ENCODE measurements at places on chromosomes 2 and 18.

GRCh38 chr2:61011678-61012077 lies 5.8 kb upstream of the PEX13 start:
- DNase-seq = no peak

DNA sequence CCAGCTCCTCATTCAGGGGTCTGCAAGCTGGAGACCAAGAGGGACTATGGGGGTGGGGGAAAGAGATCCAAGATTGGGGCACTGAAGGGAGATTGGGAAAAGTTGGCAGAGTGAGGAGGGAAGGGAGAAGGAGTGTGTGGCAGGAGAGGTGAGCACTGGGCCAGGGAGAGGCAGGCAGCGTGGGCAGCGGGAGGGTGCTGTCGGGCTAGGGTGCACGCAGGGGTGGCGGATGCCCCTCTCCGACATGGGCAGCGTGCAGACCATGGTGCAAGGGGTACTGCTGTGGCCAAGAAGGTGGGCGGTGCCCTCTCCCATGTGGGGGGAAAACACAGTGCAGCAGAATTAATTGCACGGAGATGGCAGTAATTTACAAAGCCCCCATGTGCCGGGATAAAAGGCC lies 74.1 kb downstream of the CELF4 start:
- DNase-seq = no peak

DNA sequence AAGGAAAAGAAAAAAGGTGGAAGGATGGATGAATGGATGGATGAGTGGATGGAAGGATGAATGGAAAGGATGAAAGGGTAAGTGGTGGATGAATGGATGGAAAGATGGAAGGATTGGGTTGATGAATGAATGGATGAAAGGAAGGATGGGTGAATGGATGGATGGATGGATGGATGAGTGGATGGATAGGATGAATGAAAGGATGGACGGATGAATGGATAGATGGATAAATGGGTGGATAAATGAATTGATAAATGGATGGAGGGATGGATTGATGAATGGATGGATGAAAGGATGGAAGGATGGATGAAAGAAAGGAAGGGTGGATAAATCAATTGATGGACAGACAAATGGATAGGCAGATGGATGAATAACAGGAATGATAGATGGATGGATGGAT lies 48.2 kb upstream of the OTOF start:
- no peak for DNase-seq

- peak; percentile 39 for DNase-seq
Measured at GRCh38 chr2:37389989-37390765, 45.7 kb downstream of the QPCT start.

DNA sequence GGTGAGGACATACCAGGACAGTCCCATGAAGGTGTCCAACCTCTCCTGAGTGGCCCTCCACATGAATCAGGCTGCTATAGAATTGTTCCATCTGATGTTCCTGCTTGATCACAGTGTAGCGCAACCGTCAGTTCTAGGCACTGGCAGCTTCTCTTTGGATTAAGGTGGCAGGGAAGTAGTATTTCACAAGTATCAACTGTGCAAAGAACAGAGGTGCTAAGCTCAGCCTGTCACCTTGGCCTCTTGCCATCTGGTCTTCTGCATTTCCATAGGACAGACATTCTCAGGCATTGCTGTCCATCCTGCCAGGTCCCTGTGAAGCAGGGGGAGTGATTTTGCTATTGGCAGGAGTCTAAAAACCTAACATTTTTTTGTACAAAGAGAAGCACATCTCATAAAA lies 182.2 kb upstream of the EPAS1 start:
- no peak for DNase-seq

- DNase-seq = peak; percentile 3
Measured at GRCh38 chr2:65228263-65228750, 676 bp downstream of the ACTR2 start.

DNA sequence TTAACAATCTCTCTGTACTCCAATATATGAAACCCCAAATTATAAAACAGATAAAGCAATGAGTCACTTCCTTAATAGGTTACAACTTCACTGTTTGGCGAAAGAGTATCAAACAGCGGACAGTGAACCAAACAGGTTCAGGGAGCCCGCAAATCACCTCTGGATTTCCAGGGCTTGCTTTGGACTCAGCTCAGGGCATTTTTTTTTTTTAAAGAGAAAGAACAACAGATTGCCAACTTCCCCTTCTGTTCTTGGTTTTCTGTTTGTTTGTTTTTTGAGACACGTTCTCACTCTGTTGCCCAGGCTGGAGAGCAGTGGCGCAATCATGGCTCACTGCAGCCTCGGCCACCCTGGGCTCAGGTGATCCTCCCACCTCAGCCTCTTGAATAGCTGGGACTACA lies 52.7 kb downstream of the ABCB11 start:
- DNase-seq = no peak

DNA sequence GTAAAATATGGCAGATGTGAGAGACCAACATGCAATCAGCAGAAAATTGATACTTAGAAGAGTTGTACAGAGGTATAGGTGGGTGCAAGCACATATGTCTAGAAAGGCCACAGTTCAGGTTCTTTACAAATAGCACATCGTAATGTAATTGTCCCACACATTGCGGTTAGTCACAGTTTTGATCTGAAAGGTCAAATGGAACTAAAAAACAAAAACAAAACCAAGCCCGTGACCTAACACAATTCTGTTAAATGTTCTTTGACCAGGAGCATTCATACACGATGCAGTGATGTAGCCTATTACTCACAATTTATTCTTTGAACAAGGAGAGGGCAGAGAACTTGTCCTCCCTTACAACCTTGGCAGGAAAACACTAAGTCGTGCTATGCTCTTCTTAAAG lies 108.9 kb upstream of the MAP4K3 start:
- DNase-seq = no peak

- DNase-seq = no peak
Measured at GRCh38 chr2:202910698-202911097, 775 bp downstream of the WDR12 start.

- DNase-seq = no peak
Measured at GRCh38 chr2:82260521-82260920, 1956.0 kb upstream of the LRRTM1 start.

DNA sequence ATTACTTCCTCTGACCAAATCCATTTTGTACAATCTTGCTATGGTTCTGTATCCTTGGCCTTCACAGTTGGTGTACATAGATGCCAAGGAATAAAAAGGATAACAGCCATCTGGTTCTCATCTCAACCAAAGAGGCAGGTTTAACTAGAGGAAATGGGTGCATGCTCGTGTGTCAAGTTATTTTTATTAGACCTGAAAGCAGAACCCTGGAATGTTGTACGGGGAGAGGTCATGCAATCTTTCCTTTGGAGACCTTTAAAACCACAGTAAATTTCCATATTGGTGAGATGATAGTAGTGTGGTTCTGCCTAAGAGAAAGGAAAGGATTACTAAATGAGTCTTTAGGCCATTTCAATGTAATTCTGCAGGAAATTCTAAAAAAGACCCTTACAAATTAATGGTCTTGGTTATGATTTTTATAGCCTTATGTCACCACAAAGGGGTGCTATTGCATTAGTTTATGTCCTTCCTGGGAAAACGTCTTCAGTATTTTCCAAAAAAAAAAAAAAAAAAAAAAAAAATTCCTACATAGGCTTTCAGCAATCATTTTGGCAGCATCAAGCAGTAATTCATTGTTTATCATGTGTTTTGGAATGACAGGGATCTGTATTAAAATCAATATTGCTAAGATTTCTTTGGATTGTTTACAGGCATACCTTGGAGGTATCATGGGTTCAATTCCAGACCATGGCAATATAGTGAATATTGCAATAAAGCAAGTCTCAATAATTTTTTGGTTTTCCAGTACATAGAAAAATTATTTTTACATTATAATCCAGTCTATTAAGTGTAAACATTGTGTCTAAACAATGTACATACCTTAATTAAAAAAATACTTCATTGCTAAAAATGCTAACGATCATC lies 270.8 kb downstream of the NYAP2 start:
- DNase-seq = no peak

All from stimulated activated CD4-positive, alpha-beta T cell treated with anti-CD3 and anti-CD28 coated beads, Interleukin-2, amount 100 ng/mL, for 48 hours (primary cell).